ENCODE measurements at places on chromosomes 12 and 14.

GRCh38 chr12:93115198-93115601, 186.1 kb upstream of the EEA1 start:
- no peak for DNase-seq

DNA sequence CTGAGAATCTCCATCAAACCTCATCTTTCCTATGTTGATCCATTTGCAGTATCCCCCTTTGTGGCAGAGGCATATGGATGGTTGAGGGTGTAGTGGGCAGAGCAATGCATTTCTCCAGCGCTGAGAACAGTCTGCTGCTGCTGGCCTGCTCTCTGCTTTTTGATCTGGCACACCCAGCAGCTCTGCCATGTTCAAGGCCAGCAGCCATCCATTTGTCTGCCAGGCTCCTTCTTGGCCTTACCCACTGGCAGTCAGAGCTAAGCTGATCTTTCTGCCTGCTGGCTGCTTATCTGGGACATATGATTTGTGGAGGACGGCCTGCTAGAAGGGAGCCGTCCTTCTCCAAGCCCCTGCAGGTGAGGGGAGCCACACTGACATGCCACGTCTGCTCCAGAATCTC, 17.0 kb downstream of the NPC2 start:
- no peak for DNase-seq

DNA sequence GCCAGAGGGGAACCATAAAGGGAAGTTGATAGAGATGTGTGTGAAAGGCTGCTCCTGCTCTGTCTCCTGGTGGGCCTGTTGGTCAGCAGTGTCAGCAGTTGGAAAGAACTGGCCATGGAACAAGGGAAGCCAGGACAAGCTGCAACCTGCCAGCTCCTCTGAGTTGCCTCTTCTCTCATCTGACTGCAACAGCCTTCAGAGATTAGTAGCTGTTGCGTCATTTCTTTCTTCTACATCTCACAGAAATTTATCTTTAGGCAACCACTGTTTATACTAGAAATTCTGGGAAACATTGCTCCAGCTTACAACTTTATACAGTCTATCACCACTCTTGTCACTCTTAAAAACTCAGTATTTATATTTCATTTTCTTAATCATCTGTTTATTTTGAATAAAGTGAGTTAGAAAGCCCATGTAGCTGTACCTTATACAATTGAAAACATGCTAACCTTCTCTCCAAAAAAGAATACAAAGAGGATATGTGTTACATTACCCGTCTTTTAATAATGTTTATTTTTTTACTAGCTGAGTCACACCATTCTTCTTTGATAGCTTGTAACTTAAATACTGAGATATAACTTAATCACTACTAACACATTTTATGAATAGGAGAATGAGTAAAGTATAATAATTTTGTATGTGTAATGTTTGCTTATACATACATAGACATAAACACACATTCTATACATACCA, 224.2 kb downstream of the LRFN5 start:
- DNase-seq, result no peak

DNA sequence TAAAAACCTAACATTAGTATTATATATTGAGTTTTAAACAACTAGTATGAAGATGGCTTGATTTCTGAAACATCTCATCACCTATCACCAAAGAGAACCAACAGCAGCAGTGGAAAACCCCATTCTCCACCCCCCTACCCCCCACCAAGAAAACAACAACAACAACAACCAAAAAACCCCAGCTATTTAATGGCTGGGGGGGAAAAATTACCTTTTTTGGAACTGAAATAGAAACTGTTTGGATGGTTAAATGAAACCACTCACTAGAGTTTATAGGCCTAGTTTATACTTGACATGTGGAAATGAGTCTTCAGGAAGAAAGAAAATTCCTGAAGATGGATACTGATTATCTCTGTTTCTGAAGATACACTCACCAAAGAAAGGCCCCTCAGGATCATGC, 30.3 kb downstream of the PPP2R5E start:
- DNase-seq, result no peak

GRCh38 chr12:51185171-51185717, 12.3 kb upstream of the TFCP2 start:
- no peak for DNase-seq

DNA sequence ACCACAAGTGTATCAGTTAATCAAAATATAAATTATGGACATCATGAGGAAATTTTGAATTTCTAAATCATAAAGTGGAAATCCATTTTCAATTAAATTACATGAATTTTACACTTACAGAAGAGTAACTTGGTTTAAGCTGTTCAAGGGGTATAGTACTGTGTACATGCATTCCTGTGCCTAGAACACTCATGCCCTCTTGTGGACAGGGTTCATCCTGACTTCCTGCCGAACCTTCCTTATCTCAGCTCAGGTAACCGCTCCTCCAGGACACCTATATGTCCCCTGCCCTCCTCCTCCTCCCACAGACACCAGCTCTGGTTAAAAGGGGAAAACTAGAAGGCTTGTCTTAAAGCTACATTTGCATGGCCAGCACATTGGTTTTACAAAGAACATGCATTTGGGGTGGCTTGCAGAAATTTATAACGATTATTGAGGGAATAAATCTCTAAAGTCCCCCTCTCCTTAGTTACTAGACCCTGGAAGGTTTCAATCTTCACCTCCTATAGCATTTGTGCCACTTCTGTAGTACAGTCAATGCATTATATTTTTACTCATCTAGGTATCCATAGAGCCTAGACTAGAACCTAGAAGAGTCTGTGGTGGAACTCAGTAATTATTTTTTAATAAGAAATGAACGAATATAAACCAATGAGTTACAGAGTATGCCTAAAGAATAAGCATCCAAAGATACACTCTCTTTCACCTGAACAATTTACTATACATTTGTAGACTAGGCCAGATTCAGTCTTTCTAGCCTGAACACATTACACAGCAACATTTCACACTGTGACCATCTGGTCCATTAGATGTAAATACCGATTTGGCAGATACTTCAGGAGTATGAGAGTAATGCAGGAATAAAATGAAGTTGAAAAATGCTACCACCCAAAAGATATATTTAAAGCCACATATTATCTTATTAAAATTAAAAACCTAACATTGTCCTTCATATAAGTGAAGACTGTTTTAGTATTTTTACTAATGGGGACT, 345.6 kb downstream of the PAWR start:
- no peak for DNase-seq

DNA sequence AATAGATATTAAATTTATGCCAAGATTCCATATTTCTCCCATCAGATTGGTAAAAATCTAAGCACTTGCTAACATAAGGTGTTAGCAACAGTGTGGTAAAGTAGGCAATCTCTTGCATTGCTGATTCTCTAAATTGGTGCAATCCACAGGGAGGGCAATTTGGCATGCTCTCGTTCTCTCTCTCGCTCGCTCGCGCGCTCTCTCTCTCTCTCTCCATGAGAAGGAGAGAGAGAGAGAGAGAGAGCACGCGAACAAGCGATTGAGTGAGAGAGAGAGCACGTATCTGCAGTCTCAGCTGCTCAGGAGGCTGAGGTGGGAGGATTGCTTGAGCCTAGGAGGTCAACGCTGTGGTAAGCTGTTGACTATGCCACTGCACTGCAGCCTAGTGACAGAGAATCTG, 25.9 kb downstream of the PSEN1 start:
- DNase-seq, result no peak

GRCh38 chr14:105855246-105855892, 329.0 kb downstream of the TMEM121 start:
- no peak for DNase-seq

DNA sequence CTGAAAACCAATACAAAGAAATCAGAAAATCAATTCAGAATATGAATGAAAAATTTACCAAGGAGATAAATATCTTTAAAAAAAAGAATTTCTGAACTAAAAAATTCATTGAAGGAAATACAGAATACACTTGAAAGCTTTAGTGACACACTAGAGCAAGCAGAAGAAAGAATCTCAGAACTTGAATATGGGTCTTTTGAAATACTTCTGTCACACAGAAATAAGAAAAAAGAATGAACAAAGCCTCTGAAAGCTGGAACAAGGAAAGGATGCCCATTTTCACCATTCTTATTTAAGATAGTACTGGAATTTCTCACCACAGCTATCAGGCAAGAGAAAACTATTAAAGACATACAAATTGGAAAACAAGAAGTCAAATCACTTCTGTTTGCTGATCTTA, 103.1 kb upstream of the NEDD1 start:
- DNase-seq, result no peak

DNA sequence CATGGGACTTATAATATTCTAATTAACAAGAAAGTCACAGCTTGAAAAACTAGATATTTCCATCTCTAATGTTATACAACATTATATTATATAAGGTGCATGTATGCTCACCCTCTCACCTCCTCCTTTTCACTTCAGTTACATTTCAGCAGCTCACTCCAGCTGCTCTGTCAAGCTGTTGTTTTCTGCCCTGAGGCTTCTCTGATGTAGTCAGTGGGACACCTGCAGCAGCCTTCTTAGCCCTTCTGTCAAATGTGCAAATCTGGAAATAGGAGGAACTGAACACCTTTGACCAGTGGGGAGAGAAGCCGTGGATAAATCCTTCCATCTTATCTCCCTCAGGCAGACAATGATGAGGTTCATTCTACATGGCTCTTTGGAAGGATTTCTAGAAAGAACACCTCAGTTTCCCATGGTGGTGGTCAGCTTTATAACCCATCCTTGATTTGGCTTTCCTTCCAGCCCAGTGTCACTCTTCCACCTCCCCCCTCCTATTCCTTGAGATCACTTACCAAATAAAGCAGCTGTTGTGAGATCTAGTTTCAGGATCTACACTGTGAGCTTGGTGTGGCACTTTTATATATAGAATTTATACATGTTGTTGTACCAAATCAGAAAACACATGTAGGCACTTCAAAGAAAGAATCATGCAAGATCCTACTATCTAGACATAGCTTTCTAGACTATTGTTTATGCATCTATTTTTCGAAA, 79.6 kb upstream of the STK38L start:
- DNase-seq, result no peak

Measured in stimulated activated CD4-positive, alpha-beta T cell treated with anti-CD3 and anti-CD28 coated beads, Interleukin-12 subunit alpha, Interleukin-12 subunit beta, amount 100 ng/mL, for 4 hours (primary cell).